ENCODE measurements at places on chromosomes 2 and 18.
A peak's percentile ranks its signal among the peaks of the same experiment; 100 is the strongest.

GRCh38 chr2:77519888-77520506 is 2.2 kb downstream of the LRRTM4 start:
- DNase-seq, result no peak

DNA sequence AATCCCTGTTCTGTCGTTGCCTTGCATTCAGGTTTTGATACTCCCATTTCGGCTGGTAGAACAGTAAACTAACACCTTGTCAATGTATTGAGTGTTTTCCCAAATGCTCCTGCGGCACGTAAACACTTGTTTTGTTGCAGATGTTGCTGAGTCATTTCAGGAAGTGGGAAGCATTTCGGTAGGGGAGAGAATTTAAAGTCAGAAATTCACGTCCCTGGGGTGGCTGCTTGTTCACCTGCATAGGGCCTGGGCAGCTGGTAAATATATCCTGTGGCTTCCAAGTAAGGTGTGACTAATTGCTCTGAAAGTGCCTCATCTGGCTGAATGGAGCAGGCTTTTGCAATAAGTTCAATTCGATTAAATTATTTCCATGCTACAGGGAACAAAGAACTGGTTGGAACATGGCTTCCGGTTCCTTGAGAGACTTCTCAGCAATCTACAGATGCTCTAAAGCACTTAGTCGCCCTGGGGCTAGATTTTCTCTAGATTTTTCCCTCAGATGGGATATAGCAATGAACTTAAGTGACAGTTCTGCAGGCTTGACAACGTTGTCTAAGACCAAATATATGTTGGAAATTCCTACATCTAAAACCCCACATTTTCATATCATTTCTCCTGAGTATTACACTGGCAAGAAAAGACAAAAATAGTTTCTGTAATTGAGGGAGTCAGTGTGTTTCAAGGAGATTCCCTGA is 5.2 kb downstream of the GALR1 start:
- no peak for DNase-seq

DNA sequence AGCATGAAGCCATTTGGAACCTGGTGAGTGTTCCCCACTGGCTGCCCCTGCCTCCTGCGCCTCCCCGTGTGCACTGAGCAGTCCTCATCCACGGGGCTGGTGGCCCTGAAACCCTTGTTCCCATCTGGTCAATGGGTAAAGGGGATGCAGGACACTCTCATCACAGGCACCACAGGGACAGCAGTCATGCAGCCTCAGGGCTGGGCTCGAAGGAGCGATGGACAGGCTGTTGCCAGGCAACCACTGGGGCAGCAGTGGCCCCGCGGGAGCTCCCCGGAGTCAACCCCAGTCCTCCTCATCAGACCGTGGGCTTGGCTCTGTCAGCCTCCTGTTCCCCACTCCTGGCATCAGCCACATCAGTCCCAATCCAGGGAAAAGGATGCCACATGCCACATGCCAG is 509.5 kb downstream of the EIPR1 start:
- no peak for DNase-seq

- DNase-seq, result no peak
These were observed 10.4 kb downstream of the CNDP2 start for GRCh38 chr18:74506448-74507084.

DNA sequence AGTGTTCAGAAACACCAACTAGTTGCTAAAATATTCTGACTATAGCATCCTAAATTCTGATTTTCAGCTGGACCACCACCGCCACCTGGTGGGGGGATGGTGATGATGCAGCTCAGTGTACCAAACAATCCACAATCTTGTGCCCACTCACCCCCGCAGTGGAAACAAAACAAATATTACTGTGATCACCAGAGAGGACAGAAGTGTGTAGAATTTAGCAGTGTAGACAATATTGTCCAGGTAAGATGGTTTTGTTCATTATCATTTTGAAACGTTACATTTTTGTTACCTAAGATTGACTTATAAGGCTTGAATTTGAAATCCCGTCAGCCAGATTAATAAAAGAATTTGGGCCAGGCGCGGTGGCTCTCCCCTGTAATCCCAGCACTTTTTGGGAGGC is 31.7 kb upstream of the UBXN4 start:
- DNase-seq, result peak; percentile 33
